AG04450 (cell line): ENCODE measurements at places on chromosomes 4 and X.
A peak's percentile ranks its signal among the peaks of the same experiment; 100 is the strongest.

DNA sequence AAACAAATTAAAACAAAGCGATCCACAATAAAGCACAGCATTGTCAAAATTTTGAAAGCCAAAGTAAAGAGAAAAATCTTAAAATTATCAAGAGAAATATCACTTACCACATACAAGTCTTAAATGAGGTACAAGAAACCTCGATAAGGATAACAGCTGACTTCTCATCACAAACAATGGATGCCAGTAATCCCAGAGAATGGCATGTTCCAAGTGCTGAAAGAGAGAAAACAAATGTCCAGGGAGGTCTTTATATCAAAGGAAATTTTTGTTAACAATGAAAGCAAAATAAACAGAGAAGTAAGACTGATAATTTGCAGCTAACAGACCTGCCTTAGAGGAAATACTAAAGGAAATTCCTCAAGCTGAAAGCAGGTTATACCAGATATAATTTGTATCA lies 460.4 kb upstream of the HS3ST1 start:
- DNase-seq: no peak

DNA sequence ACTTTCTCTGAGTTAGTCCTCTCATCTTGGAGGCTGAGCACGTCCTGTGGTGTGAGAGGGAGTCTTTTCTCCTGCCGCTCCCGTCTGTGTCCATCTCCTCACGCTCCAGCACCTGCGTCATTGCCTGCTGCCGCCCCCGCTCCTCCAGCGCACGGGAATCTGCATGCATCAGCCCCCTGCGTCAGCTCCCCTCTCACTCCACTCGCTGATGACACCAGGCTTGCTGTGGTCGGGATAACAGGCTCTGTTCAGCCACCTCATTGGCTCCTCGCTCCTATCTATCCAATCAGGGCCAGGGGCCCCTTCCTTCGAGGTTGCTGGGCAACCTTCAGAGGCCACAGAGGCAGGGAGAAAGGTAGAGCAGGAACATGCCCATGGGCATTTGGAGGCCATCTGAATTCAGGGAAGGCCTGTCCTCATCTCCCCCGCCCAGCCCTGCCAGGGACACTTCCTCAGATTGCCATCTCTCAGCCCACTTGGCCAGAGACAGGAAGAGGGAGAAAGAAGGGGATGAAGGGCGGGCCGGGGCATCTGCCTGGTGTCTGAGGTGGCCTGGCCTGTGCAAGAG lies 9.3 kb downstream of the ZNF185 start:
- DNase-seq: peak; percentile 70

DNA sequence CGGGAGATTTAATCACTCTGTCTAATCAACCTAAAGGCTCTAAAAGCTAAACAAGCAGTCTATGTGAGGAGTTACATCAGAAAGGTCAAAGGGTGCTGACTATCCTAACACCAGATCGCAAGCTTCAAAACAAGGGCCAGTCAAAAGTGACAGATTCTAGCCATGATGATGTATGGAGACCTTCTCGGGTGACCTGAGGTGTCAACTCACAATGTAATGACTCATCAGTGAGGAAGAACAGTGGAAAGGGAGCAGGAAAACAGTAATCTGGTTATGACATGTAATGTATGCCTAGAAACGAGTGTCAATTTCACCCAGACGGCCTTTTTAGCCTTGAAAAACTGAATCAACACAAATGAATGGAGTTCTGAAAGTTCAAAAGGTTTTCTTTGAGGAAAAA lies 375.3 kb downstream of the IDS start:
- DNase-seq: no peak

DNA sequence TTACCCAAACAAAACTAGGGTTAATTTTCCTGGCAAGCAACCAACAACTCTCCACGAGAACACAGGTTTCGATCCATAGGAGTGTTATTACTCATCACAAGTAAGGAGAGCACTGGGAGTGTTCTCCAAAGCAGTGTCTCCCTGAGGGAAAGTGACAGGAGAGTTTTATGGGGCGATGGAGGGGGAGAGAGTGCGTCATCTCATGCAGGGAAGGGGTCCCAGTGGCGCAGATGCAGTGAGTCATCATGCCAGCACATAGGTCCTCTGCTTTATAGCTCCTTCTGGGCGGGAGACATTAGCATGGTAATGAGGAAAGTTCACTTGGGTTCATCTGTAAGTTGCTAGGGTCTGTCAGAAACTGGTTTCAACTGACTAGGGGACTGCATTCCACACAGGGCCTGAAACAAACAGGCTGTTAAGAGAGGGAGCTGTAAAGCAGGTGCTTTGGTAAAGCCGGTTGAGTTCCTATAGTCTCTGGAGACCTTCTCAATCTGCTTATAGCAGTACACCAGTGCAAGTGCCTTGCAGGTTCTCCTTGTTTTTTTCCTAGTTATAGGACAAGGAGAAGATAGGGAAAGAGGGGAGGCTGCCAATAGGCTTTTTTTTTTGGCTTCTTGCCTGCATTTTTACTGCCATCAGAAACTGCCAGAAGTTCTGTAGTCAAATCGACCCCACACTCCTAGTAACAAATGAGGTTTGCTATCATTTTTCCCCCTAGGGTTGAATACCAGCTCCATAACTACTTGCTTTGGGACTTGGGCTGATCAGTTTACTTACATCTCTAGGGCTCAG lies 12.8 kb upstream of the BOD1L1 start:
- DNase-seq: no peak

GRCh38 chrX:133985164-133985966 lies at the start of gene GPC3:
TSS of gene GPC3 (minus strand) at chrX:133985594.
- no peak for DNase-seq

GRCh38 chrX:40471965-40472648 lies 108.7 kb upstream of the ATP6AP2 start:
- DNase-seq: peak; percentile 76

DNA sequence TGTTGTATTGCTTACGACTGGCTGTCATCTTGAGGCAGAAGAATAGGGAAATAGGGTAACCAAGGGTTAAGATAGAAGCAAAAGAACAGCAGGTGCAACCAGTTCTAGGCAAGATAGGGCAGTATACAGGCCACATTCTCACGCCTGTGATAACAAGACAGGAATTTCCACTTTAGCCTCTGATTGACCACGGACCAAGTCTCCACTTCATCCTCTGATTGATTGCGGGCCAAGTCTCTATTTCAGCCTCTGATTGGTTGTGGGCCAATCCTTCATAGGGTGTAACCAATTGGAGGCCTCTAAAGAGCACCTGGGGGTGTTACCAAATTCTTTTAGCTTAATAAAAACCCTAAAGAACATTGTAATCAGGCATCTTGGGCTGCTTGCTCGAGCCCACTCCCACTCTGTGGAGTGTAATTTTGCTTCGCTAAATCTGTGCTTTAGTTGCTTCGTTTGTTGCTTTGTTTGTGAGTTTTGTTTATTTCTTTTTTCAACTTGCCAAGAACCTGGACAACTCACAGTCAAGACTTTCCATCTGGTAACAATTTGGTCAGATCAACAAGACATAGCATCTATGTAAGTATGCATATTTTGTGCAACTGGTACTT lies 8.7 kb upstream of the TBC1D9 start:
- no peak for DNase-seq

- DNase-seq: no peak
Measured at GRCh38 chrX:109785053-109785452, 52.0 kb upstream of the ACSL4 start.

DNA sequence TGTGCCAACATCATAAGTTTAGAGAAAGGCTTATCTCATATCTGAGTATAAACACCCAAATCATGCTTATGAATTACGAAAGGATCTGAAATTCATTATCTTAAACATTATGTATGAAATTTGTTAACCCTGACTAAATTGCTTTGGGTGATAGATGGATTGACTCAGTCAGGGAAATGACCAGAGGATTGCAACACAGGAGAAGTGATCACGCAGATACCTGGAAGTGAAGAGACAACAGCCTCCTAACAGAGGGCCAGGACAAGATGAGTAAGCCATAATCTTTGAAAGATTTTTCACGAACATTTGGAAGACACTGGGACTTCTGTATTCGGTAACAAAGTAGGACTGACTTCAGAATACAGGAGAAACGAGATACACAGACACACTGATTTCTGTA lies 363.4 kb downstream of the DMD start:
- DNase-seq: no peak

- no peak for DNase-seq
Measured at GRCh38 chr4:155510771-155511170, 134.0 kb upstream of the MAP9 start.

DNA sequence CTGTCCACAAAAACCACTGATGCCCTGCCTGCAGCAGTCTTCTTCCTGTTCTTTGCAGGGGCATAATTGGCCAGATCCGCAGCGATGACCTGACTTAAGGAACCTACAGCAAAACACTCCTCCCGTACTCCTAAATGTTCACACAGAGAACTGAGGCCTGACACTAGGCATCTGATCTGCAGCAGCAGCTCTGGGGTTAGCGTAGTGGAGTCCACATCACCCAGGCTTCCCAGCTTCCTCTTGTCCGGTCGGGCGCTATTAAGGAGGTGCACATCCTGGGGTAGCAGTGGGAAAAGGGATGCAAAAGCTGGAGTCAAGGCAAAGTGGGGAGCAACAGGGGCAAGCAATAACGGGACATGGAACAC lies 758 bp downstream of the SCFD2 start:
- DNase-seq: no peak

GRCh38 chr4:88219099-88219498 lies 60.7 kb upstream of the ABCG2 start:
- peak; percentile 21 for DNase-seq

DNA sequence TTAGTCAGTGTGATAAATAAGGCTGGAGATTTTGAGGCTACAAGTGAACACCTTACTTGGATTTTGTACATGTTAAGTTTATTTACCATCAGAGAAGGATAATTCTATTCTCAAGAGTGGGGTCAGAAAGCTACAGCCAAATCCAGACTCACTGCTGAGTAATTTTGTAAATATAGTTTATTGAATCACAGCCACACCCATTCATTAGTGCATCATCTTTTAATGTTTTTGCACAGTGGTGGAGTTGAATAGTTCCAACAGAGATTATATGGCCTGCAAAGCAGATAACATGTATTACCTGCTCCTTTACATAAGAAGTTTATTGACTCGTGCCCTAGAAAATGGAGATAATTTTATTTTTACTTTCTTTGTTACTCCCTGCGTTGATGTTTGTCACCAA lies 60.4 kb downstream of the PCDH18 start:
- DNase-seq: no peak

GRCh38 chr4:5198656-5199541 lies 147.6 kb downstream of the STK32B start:
- no peak for DNase-seq

DNA sequence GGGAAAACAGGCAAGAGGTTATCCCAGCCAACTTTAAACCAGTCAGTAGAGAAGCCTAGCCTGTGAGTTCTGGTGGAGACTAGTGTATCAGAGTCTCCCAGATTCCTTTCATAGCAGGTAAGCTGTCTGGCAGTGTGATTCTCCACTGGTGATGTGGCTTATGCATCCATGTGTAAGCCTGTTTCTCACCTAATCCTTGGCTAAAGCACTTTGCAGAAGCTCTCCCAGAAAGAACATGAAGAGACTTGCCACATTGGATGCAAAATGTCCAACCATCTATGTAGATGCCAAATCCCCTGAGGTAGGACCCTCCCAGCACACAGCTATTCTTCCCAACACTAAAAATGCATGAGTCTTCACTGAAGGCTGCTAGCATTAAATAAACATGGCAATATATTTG lies 111.7 kb downstream of the CHRNA9 start:
- DNase-seq: no peak

- no peak for DNase-seq
Measured at GRCh38 chrX:14356401-14356800, 172.9 kb upstream of the GLRA2 start.

DNA sequence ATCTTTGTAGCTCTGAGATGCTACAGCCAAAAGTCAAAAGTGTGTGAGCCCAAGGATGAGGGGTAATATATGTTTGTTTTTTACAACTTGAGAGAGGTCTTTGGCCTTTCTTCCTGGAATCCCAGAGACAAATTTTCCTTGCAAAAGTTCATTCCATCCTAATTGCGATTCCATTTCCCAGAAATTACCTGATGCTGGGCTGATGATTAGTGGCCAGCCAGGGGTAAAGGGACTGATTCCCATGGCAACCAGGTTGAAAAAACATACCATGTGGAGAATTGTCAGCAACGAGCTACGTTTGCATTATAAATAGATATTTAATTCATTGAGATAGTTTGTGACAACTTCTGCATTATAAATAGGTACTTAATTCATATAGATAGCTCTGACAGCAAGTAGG lies 17.8 kb downstream of the IGSF1 start:
- DNase-seq: no peak

DNA sequence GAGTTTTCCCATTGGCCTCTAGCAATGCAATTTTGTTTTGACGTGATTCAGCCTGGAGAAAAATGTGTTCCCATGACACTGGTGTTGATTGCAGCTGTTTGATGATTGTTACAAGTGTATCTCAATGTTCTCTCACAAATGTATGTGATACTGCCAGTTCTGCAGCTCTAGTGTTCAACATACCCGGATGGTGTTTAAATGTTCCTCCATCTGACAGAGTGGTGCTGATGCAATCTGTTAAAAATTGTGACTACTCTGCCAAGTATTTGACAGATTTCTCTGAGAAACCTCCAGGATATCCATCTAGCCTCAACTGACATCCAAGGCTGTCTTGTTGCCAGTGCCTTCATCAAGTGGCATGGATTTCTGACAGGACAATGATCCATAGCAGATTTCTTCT lies 657.2 kb upstream of the DIAPH2 start:
- no peak for DNase-seq

DNA sequence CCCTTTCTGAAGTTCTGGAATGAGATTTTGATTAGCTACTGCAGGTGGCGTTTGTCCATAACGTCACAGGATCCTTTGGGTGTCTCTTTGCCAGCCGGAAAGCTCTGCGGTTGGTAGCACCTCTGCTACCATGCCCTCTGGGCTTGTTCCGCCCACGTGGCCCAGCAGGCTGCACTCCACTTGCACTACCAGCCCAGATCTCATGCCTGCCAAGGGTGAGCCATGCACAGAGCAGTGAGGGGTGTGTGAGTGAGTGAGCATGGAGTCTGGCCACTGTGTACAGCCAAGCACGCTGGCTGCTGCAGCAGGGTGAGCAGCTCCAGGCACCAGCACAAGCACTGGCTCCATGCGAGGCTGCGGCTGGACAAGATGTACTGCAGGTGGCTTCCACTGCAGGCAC lies 6.6 kb upstream of the HNRNPD start:
- DNase-seq: no peak

DNA sequence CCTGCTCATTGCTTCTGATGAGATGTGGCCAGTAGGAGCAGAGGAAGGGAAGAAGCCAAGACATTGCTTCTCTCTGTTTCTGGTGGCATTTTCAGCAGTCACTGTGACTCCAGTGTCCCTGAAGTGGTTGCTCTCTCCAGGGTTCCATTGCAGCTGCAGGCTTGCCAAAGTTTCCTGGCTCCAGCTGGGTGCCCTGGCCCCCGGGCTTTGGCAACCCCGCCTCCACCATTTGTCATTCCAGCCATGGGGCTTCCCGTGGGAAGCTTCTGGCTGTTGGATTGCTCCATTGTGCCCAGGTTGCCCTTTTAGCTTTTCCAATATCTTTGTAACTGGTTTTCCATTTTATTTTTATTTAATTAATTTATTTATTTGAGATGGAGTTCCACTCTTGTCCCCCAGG lies 12.7 kb downstream of the FGFBP1 start:
- DNase-seq: no peak

DNA sequence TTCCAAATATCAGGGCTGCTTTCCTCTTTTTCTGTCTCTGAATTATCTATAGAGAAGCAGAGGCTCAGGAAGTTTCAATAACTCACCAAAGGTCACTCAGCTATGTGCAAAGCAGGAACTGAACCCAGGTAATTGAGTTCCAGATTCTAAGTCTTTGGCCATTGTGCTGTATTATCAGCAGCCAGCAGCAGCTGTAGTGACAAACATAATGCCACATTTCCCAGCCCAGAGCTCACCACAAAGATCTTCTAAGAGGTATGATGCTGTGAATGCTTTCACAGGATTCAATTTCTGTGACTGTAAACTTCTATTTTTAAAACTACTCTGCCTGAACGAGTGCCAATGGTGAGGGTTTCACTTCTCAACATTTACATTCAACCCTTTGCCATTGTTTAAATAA lies 56.4 kb downstream of the SPOCK3 start:
- no peak for DNase-seq
